Activated naive CD4-positive, alpha-beta T cell (primary cell): ENCODE measurements at places on chromosomes 6 and 20.

DNA sequence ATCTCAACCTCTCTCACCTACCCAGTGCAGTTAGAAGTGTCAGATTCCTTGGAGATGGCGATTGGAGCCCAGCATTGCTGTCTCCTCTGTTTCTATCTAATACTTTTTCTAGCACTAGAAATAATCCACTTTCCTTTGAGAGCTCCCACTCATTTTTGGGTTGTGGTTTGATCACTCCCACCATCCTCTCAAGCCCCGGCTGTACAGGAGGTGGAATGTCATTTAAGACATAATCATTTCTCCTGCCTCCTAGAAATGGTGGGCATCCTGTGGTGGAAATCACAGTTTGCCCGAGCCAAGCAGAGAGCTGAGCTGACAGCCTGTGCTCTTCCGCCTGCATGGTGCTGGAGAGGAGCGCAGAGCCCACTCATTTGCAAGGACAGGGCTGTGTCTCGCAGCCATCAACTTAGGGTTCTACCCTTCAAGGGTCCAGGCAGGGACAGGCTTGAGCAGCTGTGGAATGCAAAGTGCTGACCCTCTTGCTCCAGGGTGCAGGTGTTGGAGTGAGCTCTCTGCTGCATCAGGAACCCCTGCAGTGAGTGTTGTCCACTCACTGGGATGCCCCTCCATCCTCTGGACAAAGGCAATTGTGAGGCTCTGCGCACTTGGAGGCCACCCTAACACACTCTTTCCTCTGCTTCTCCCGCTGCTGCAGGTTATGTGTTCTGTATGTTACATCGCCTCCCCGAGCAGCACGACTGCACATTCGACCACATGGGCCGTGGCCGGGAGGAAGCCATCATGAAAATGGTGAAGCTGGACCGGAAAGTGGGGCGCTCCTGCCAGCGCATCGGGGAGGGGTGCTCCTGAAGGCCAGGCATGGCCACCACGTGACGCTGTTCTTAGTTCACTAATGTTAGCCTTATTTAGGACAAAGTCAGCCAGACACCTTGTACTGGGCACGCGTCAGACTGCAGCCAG, 332.3 kb downstream of the ZFAND3 start:
- no peak for DNase-seq

DNA sequence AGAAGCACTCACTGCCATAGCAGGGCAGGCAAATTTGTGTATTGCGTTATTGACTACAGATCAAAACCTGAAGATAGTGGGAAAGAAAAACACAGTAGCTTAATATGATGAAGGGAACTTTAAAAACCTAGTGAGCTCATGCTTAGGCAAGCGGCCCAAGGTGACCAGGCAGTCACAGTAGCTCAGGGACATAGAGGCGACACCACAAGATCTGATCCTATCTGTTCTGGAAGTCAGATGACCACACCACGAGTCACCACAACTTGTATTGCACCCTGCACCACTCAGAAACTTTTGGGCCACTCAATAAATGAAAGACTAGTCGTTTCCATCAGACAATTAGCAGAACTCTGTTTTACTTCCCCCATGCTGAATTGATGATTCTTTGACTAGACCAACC, 4.9 kb downstream of the CLIC5 start:
- no peak for DNase-seq

- DNase-seq, result no peak
Observed at GRCh38 chr6:158795516-158795915, 23.7 kb downstream of the EZR start.

DNA sequence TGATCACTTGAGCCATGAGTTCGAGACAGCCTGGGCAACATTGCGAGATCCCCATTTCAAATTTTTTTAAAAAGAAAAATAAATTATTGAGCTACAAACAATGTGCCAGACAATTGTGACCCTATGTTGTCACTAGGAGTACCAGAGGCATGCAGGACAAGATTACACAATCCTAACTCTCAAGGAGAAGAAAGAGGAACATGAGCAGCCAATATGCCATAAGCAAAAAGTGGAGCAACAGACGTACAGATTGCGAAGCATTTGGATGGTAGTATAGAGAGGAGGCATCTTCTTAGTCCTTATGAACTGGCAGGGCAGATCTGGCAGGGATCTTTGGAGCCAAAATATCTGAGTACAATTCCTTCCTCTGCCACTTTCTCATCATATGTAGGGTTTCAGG, 156.4 kb downstream of the OR2B2 start:
- no peak for DNase-seq

DNA sequence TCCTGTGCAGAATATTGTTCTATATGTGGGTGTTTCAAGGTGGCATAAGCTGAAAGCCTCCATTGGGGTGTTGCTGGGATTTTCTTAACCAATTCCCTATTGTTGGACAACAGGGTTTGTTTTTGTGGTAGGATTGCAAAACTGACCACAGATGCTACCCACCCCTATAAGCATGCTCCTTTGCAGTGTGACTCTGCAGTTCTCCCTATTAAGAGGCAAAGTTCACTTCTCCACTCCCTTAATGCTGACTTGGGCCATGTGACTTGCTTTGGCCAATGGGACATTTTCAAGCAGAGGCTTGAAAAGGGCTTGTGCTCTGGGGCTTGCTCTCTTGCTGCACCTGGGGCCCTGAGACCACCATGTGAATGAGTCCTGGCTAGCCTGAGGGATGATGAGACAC, 8.5 kb upstream of the ANGPT4 start:
- DNase-seq, result no peak

- DNase-seq, result peak; percentile 18
Observed at GRCh38 chr6:26501482-26501986, 1.4 kb downstream of the BTN1A1 start.

DNA sequence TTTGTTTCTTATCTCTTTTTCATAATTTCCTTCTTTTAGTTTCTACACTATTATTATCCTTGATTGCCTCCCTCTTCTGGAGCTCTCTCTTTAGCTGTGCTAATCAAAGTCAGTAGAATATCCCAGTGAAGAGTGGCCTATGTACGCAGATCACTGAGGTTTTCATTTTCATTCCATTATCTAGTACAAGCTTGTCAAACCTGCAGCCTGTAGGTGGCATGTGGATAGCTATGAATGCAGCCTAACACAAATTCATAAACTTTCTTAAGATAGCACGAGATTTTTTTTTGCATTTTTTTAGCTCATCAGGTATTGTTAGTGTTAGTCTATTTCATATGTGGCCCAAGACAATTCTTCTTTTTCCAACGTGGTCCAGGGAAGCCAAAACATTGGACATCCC, 825.7 kb upstream of the MAP3K7 start:
- no peak for DNase-seq

- no peak for DNase-seq
Observed at GRCh38 chr20:54477191-54477955, 2.0 kb downstream of the DOK5 start.

GRCh38 chr20:59301343-59302007, 1.1 kb downstream of the EDN3 start:
- DNase-seq, result no peak

DNA sequence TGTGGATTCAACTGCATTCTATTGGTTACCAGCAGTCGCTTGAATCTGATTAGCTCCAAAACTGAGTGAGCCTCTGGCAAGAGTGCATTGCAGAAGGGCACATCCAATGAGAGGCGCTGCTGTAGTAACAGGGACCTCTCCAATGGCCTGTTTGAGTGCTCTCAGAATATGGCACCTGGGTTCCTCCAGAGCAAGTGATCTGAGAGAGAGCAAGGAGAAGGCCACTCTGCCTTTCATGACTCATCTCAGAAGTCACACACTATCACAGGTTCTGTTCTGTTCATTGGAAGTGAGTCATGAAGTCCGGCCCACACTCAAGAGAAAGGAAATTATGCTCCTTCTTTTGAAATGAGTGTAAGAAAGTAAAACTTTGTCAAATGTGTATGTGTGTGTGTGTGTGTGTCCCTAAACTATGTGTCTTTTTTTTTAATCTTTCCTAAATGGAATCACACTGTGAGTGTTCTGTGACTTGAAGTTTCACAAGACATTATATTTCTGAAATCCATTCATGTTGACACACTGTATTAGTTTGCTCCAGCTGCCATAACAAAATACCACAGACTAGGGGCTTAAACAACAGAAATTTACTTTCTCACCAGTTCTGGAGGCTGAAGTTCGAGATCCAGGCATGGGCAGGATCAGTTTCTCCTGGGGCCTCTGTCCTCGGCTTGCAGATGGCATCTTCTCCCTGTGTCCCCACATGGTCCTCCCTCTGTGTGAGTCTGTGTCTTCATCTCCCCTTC, 138.3 kb upstream of the CDYL start:
- DNase-seq, result no peak

DNA sequence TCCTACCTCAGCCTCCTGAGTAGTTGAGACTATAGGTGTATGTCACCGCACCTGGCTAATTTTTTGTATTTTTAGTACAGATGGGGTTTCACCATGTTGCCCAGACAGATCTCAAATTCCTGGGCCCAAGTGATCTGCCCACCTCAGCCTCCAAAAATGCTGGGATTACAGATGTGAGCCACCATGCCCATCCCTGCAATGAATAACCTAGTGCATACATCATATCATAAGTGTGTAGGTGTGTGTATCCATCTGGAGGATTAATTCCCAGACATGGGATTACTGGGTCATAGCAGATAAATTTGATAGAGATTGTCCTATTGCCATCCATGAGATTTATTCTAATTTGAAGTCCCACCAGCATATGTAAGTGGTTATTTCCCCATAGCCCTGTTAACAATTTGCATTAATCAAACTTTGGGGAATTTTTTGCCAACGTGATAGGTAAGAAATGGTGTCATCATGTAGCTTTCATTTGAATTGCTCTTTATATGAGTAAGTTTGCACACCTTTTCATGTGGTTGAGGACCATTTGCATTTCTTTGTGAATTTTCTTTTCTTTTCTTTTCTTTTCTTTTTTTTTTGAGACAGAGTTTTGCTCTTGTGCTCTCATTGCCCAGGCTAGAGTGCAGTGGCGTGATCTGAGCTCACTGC, 29.9 kb upstream of the BACH2 start:
- DNase-seq, result no peak

GRCh38 chr6:168116438-168116974, 37.5 kb upstream of the FRMD1 start:
- DNase-seq, result no peak

GRCh38 chr6:50657513-50657912, 55.8 kb upstream of the TFAP2D start:
- DNase-seq, result no peak

- peak; percentile 16 for DNase-seq
Observed at GRCh38 chr20:56411759-56412472, at the start of gene CASS4. TSS of gene CASS4 (plus strand) at chr20:56412260. CDS start at chr20:56412459, 199 bp downstream.

DNA sequence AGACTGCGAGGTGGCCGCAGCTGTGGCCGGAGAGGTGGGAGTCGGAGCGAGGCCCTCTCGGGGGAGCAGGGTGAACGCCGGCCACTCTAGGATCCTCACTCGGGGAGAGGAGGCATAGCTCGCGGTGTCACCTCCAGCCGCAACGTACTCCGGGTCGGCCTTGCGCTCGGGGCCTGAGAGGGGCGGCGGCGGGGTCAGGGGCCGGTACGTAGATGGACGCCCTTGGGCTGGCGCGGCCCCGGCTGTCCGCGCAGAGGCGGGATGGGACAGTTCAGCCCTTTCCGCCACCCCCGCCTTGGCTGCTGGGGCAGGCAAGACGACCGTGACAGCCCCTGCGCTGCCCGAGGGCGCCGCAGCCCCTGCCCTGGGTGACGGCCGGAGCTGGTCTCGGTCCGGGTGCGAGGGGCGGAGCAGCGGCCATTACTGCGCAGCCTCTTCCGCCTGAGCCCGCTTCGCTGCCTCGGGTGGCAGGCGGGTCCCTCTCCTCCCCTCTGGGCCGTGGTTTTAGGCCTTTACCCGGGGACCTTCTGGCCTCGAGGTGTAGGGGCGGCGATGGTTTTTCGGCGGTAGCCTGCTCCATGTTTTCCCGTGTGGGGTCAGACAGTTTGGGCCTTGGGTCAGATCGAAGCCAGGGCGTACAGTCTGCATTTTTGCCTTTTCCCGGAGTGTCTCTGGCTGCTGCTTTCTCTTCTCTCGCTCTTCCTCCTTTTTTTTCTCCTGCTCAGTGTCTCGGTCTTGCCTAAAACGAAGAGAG, 405 bp downstream of the RNF146 start:
- DNase-seq, result peak; percentile 39

GRCh38 chr6:168383062-168383854, 57.7 kb upstream of the SMOC2 start:
- DNase-seq, result no peak

DNA sequence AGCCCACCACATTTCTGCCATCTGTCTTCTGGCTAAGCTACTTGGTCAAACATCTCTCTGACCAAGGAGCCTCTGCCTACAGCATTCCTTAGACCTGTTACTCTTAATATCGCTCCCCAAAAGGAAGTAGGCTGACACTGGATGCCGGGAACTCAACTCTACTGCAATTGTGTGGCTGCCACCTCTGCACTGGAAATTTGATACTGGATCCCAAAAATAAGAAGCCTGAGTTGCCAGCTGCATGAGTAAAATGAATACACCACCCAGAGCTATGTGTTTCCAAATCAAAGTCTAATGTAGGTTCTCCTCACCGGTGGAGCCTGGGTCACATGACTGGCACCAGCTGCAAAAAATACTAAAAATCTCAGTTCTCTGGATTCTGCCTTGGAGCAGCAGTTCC, 36.9 kb downstream of the UNC5CL start:
- DNase-seq, result no peak

- no peak for DNase-seq
Observed at GRCh38 chr20:708956-709355, 33.4 kb upstream of the SCRT2 start.

DNA sequence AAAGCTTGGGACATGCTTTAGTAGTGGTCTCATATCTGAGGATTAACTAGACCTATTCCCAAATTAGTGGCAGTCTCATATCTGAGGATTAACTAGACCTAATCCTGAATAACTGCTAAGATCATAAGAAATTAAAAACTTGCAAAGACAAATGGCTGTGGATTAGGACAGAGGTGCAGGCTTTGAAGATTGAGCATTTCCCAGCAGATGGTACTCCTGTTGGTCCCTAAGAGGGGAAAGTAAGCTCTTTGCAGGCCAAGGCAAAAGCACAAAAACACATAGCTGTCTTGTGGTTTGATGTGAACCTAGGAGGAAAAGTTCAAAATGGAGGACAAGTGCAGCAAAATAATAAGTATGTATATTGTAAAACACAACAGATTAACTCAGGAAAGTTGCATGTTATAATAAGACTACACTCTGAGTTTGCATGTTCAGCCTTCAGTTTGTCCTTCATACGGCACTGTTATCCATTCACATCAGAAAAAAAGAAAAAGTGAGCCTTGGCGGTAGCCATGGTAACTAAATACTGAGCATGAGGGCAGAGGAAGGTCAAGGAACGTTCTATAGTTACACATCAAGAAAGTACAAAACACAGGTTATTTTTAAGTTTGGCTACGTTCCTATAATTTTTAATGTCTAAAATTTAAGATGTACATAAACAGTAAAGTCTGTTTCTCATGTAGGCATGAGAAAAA, 62.8 kb downstream of the FILIP1 start:
- DNase-seq, result no peak

GRCh38 chr6:139752086-139752485, 377.6 kb upstream of the CITED2 start:
- no peak for DNase-seq

DNA sequence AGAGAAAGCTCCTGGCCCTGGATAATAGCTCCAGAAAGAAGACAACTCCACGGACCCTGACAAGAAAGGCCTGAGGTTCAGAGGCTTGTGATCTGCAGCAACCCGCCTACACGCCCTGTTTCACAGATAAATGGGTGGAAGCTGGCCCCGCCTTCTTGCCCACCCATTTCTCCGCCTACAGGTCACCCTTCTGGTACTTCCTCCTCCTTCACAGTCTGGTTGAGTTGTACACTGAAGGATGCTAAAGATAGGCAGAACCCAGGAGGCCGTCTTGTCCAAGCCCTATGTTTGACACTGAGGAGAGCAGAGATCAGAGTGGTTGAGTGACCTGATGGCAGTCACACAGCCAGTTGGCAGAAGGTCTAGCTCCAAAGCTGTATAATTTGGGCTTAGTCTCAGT, 34.2 kb upstream of the MDGA1 start:
- DNase-seq, result no peak
